Activated T-helper 1 cell treated with Interleukin-2 at 50 U/mL for 16 hours (primary cell): ENCODE measurements at places on chromosomes 16 and 17.

- DNase-seq, result no peak
Measured at GRCh38 chr16:29825145-29826044, 5.1 kb downstream of the MVP start.

- no peak for DNase-seq
Measured at GRCh38 chr17:76479515-76480060, 12.2 kb downstream of the AANAT start.

DNA sequence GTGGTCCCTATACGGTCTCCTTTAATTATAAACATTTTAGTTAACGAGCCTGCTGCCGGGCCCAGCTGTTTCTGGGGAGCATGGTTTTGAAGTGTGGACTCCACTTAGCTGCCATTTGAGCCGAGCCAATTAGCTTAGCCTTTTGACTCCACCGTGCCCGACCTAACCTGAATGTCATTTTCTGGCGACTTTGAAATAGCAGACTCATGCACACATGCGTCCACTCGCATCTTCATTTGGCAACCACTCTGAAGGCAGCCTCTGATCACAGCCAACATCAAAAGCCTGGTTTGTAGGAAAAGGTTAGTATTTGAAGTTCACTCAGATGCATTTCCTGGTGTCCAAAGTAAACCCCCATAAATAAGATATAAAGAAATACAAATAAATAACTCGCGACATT, 16.8 kb downstream of the AXIN2 start:
- no peak for DNase-seq

DNA sequence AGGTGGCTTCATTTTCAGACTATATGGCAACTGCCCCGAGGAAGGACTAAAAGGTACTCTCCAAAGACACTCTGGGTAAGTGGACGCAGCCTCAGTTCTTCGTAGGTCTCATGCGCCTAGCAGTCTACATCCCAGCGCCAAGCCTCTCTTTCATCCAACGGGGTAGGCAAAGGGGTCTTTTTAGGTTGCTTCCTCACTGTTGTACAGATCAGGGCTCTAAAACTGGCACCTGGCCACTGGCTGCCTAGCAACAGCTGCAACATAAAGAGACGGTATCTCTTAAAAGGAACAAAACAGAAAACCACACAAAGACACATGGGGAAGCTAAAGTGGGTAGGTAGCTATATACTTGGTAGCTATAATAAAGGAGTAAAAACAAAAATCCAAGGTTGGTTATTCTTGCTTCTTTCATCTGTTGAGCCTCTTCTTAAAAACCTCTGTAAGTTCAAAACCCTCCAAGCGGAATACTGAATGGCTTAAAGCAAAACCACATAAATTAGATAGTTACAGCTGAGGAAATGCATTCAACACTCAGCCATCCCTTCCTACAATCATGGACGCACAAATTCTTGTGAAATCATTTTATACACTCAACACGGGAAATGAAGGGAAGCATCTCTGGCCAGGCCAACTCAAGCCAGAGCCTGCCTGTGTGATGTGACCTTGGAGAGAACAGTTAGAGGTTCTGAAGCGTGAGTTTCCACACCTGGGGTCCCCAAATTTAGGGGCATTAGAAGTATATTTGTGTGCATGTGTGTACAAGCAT, 22.7 kb downstream of the CYTH1 start:
- peak; percentile 67 for DNase-seq
